Central memory CD4-positive, alpha-beta T cell (primary cell): ENCODE measurements at places on chromosomes 3 and 15.
A peak's percentile ranks its signal among the peaks of the same experiment; 100 is the strongest.

DNA sequence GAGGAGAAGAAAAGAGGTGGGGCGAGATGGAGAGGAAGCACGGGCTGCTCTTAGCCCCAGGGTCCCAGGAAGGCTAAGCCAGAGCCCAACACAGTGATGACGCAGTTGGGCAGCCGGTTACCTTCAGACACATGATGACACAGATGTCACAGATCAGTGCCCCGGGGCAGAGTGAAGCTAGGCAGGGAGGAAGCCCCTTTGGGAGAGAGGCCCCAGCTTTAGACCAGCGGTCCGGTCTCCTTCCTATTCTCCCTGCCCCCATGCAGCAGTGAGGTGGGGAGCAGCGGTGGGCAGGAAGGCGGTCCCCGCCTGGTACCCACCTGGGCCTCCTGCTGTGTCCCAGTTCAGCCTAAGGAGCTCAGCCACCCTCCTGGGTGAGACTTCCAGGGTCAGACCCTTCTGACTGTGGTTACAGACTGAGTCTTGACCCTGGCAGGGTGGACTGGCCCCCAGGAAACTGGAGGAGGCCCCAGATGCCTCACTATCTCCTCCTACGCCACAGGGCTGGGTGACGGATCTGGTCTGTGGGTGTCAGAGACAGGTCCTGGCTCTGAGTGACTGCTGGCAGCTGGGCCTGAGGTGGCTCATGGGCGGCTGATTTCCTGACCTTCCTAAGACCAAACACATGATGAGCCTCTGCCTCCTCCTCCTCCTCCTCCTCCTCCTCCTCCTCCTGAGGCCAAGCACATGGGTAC, 38.8 kb upstream of the LINGO1 start:
- DNase-seq: no peak

GRCh38 chr3:151290673-151291072, 12.3 kb upstream of the P2RY14 start:
- no peak for DNase-seq

DNA sequence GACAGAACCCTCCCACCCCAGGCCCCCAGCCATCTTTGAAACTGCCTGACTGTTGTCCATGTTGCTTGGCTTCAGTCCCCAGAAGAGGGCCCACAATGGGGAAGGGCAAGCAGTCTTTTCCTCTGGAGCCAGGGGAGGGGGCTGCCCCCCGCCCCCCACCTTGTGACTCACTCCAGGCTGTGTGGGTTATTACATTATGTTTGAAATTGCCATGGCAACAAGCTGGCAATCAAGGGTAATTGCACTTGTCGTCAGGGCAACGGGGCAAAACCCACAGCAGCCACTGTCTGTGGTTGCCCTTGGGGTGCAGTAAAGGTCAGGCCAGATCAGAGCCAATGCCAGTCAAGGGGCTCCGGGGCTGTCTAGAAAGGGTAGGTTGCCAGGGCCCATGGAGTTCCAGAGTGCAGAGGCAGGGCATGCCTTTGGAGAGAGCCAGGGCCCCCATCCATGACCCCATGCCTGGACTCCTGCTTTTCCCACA, 3.1 kb upstream of the CAMKV start:
- DNase-seq: peak; percentile 26

DNA sequence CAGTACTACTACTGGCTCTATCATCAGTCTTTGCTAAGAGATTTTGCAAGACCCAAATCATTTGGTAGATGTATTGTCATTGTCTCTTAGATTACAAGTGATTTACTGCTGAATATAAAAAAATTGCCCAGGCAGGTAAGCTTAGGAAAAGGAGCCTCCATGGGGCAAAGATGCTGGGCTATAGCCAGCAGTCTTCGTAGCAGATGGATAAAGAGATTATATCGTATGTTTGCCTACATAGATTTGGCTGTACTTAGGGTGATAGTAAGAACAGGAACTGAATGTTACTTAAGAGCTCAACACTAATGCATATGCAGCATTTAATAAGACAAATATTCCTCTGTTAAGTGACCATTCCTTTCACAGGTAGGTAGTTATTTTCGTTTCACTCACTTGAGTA, 48.9 kb downstream of the PTPRG start:
- DNase-seq: no peak

DNA sequence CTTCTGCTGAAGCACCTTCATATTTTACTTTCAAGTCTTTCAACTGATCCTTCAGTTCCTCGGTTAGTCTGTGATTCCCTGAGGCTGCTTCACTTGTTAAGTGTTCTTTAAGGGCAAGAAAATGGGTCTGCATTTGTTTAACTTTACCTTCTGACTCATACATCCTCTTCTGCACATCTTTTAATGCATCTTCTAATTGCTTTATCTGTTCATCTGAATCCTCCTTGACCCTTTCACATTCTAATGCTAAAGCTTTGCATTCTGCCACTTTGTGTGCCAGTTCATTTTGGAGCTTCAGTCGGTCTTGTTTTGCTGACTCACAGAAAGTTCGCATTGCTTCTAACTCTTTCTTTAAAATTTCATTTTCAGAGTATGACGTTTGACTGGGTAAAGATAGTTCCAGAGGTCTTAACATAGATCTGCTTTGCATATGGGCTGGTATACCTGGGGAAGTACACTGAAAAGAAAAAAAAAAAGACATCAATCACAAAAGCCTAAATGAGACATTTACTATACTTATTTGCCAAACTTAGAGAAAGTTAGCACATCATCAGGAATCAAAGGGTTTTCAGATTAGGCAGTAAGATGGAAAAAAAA, 94.3 kb downstream of the UACA start:
- DNase-seq: no peak

GRCh38 chr3:15180042-15180611, 25.9 kb upstream of the CAPN7 start:
- no peak for DNase-seq

DNA sequence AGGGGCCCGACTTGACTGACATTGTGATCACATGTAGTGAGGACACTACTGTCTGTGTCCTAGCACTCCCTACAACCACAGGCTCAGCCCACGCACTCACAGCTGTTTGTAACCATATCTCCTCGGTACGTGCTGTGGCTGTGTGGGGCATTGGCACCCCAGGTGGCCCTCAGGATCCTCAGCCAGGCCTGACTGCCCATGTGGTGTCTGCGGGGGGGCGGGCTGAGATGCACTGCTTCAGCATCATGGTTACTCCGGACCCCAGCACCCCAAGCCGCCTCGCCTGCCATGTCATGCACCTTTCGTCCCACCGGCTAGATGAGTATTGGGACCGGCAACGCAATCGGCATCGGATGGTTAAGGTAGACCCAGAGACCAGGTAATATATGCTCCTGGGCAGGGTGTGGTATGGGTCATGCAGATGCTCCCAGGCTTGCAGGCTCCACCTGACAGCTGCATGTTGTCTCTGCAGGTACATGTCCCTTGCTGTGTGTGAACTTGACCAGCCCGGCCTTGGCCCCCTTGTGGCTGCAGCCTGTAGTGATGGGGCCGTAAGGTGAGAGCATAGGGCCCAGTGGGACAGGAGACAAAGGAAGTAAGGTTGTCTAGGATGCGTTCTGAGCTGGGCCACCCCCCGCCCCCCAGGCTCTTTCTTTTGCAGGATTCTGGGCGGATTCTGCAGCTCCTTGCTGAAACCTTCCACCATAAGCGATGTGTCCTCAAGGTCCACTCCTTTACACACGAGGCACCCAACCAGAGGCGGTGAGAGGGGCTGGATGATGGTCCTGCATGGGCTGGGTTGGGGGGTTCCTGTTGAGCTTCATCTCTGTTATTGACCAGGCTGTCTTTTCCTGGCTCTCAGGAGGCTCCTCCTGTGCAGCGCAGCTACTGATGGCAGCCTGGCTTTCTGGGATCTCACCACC, 4.4 kb downstream of the DALRD3 start:
- DNase-seq: peak; percentile 40

DNA sequence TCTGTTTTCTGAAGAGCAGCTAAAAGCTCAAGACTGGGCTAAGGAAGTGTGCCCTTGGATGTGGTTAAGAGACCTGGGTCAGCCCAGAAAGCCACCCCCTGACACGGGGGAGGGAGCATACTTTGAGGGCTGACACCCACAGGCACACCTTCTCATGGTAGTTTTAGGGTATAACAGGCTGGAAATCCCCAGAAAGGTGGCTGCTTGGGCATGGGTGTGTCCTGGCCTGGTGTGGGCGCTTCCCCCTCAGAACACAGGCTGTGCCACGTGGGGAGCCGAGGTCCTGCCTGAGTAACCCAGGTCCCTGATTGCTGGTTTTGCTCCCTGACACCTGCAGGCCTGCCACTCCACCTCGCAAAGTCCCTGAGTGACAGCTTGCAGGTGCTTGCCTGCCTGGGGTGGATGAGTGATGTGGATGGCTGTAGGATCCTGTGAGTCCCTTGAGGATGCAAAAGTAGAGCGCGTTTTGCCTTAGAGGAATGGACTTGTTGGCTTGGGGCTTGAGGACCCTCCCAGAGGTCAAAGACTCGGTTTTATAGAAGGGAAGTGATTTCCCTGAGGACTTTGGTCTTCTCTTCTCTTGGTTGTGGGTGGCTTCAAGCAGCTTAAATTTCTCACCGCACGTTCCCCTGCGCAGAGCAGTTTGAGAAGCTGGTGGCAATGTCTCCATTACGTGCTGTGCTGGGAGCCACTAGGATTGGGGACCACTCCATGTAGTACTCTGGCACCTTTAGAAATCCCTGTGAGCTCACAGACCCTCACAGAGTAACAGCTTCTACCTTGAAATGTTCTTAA, 94.4 kb downstream of the DNASE1L3 start:
- peak; percentile 83 for DNase-seq

DNA sequence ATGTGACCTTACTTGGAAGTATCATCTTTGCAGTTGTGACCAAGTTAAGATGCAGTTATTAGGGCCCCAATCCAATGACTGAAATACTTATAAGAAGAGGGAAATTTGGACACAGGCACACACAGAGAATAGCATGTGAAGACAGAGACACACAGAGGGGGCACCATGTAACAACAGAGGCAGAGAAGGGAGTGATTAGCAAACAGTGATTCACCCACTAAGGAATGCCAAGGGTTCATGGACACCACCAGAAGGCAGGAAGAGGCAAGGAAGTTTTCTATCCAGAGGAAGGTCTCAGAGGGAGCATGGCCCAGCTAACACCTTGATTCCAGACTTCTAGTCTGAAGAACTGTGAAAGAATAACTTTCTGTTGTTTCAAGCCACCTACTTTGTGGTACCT, 25.0 kb downstream of the SIDT1 start:
- DNase-seq: no peak

DNA sequence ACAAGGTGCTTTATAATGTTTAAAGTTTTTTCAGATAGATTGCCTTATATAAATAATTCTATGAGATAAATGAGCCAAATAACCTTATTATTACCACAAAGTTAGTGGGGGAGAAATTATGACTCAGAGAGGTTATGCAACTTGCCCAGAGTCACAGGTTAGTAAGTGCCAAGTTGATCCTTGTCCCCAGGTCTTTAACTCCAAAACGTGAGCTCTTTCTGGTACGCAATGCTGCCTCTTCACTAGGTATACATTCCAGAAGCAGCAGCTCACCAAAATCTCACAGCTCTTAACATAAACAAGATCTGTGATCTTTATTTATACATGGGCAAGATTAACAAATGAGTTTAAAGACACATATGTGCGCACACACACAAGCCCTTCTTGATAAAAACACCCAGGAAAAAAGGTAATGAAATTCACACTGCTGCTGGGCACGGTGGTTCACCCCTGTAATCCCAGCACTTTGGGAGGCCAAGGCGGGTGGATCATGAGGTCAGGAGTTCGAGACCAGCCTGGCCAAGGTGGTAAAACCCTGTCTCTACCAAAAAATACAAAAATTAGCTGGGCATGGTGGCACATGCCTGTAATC, 59.8 kb upstream of the NR2F2 start:
- DNase-seq: no peak

GRCh38 chr15:80852676-80853075, 73.5 kb downstream of the CEMIP start:
- DNase-seq: no peak

GRCh38 chr15:45962733-45963132, 327.9 kb downstream of the SQOR start:
- no peak for DNase-seq

GRCh38 chr3:127406309-127407025, 118.6 kb upstream of the PRR20G start:
- DNase-seq: no peak

GRCh38 chr3:24128199-24129005, 183.3 kb downstream of the NR1D2 start:
- no peak for DNase-seq

GRCh38 chr3:150408221-150409124, at the start of gene TSC22D2:
Gene TSC22D2, plus strand, starts transcription at chr3:150408298. Its CDS starts 1,053 bp downstream, at chr3:150409351.
- DNase-seq: peak; percentile 96

DNA sequence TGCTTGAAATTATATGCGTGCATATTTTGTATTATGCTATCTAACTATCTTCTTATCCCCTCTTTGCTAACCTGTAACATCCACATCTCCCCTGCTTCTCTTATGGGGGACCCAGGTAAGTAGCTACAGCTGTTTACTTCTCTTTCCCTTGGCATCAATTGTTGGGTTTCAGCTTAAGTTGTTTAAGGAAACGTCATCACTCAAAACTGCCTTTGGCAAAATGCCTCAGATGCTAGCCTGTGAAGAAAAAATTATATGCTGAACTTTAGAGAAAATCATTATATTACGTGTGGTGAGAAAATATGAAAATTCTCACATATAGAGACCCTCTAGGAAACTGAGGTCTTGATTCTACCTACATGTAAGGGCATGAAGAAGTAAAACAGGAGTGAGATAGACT, 447.0 kb upstream of the NECTIN3 start:
- no peak for DNase-seq
